Fibroblast of upper back skin (primary cell): ENCODE measurements at places on chromosomes 16 and 17.

DNA sequence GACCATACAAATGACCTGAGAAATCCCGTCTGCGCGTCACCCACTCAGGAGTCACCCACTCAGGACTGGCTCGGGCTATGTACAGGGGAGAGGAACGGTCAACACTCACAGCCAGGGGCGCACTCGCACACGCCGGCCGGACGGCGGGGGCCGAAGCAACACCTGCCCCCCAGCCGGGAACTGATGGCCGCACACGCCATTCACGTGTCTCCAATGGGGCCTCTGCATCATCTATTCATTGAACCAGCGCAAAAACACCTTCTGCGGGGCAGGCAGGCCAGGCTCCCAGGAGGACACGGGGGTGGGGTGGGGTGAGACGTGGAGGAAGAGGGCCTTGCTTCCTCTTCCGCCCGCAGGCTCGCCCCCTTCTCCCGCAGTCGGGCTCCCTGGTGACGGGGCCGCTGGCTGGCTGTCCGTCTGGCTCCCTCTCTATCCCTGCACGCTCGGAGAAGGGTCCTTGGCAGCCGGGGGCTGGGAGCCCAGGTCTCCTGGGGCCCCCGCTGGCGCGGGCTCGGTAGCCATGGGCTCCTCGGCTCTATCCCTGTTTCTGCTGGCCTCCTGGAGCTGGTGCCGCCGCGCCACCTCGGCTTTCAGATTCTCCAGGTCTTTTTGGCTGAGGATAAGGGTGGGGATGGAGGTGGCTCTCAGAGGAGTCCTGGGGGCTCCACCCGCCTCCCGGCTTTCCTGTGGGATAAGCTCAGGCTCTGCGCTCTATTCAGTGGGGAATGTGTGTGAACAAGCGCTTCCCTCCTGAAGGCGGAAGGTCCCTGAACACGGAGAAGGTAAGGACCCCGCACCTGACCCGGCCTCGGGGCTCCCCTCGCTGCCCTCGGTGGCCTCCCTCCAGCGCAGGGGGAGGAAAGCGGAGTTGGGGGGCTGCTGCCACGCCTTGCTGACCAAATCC is 21.1 kb downstream of the CLUH start:
- DNase-seq = no peak

- DNase-seq = no peak
Observed at GRCh38 chr17:82795615-82796014, 43.8 kb downstream of the TBCD start.

- no peak for DNase-seq
Observed at GRCh38 chr16:84527532-84528269, 23.2 kb upstream of the MEAK7 start.

DNA sequence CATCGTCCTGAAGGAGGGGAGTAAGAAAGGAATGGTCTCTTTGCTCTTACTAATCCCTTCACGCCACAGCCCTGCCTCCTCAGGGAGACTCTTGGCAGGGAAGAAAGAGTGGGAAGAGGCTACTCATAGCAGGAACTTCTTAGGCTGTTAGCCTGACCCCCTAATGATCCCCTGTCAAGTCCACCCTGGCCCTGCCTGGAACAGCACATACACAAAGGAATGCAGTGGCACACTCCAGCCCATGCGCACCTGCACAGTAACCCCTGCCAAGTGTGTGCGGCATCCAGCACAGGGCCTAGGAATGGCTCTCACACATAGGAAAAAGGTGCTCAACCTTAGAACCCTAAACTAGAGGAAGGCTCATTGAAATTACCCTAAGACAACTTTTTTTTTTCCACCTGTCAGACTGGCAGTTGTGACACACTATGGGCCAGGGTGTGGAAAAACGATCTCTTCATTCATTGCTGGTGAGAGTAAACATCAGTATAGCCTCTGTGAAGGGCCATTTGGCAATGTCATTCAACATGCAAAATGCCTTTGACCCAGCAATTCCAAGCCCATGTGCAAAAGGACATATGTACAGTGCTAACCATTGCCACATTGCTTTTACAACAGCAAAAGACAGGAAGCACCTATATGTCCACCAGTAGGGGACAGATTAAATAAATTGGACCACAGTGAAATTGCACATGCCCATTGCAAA is 50.1 kb downstream of the PIMREG start:
- DNase-seq = no peak

- no peak for DNase-seq
Observed at GRCh38 chr17:17154981-17155380, 51.2 kb downstream of the PLD6 start.

GRCh38 chr16:89268987-89269735 is 51.7 kb downstream of the ZNF778 start:
- peak; percentile 17 for DNase-seq

DNA sequence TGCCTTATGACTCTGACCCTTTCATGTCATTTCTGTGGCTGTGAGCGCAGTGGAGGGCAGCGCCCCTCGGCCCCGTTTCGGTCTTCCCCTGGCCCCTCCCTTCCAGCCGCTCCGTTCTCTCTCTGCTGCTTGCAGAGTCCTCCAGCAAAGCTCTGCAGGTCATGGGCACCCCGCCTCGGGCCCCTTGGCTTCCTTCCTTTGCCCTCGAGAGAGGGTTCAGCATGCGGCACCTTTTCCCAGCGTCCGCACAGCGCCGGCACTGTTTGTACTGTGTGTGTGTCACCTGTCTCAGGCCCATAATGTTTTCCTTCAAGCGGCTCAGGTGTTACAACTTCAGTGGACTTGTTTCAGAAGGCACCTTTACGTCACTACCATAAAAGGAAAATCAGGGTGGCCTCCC is 98.5 kb downstream of the RAP1GAP2 start:
- no peak for DNase-seq

- no peak for DNase-seq
Observed at GRCh38 chr16:23941025-23941424, 105.2 kb downstream of the PRKCB start.

GRCh38 chr16:30553393-30553899 is 4.7 kb downstream of the ZNF764 start:
- no peak for DNase-seq

DNA sequence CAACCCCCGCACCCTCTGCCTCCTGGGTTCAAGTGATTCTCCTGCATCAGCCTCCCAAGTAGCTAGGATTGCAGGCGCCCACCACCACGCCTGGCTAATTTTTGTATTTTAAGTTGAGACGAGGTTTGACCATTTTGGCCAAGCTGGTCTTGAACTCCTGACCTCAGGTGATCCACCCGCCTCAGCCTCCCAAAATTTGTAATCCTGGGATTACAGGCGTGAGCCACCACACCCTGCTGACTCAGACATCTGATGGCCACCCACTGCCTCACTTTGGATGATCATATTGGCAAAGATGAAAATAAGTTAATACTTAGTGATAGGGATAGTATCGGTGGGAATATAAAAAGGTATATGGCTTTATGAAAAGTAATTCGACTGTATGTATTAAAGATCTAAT is 55.9 kb downstream of the GRB2 start:
- DNase-seq = no peak

DNA sequence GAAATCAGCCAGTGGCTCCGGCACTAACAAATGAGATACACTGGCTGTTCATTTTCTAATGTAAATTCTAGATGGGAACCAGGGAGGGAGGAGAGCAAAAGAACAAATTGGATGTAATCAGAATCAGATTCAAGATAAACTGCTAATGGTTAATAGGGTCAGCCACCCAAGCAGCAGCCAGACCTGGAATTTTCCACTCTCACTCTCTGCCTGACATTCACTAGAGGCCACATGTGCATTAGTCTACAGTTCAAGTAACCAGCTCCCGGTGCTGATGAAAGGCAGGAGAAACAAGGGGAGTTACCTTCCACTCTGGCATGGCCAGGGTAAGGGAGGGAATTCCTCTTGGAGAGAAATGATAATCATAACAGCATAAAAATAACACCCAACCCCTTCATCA is 597.7 kb downstream of the TOX3 start:
- DNase-seq = no peak

DNA sequence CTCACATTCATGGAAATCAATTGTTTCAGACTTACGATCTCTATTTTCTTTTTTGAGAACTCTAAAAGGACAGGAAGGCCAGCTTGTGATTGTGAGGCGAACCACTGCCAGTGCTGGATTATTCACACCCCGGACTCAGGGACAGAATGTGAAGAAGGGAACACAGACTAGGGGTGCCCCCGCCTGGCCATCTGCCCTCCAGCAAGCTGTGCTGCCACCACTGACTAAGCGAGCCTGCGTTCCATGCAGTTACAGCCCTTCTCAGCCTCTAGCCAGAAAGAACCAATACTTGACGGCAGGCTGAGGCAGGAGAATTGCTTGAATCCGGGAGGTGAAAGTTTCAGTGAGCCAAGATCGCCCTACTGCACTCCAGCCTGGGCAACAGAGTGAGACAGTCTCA is 2.8 kb downstream of the HAGH start:
- DNase-seq = peak; percentile 14
